Activated CD4-positive, alpha-beta T cell treated with anti-CD3 and anti-CD28 coated beads for 36 hours (primary cell): ENCODE measurements at places on chromosomes 12 and 14. TPM values are rescaled to one million over a fixed set of nuclear protein-coding genes. Genes with fewer than 3 reads are reported as not detected.

DNA sequence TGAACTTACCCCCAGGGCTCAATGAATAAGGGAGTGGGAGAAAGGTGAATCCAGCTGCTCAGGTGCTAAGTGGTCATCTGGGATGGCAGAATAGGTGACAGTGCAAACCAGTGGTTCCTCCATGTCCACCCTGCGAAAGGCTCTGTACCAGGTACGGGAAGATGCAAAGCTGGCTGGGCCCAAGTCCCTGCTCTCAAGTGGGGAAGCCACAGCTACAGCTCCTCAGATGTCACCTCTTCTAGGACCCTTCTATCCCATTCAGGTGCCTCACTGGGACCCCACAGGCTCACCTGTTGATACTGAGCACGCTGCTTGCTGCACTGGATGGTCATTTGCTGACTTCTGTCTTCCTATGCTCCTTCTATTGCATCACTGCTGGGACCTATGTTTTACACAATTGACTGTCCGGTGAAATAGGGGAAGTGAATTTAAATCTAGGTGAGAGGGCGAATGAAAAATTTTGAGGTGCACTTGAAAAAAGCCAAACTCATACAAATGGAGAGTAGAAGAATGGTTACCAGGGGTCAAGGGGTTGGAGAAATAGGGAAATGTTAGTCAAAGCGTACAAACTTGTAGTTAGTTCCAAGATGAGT lies 20.3 kb upstream of the PPP4R4 start:
- H3K27me3 ChIP-seq = peaks cover 6% of the 10 kb centered on the region
- DNase-seq = no peak
- H3K27ac ChIP-seq = no peak overlapping the region

GRCh38 chr14:100621806-100622205 lies 34.6 kb upstream of the BEGAIN start:
- H3K27ac ChIP-seq = no peak overlapping the region
- H3K27me3 ChIP-seq = peaks cover 4% of the 10 kb centered on the region
- no peak overlapping the region for H3K4me3 ChIP-seq
- peaks cover 19% of the 10 kb centered on the region for H3K4me1 ChIP-seq
- no peak for DNase-seq

GMPR2 gene
- total RNA-seq = 59.6 TPM

DNA sequence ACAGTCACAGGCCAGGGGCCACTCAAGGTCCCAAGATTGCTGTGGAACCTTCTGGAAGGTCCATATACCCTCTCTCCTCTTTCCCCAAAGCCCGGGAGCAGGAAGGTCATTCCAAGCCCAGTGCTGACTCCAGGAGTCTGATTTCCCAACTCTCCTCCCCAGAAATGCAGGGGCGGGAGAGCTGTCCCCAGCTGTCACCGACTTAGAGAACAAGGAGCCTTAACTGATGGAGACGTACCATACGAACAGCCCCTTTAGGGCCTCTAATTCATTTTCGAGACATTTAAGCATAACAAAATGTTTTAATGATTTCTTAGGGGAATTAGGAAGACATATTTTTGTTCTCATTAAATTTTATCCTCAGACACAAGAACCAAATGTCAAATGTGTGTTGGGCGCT lies 99.2 kb downstream of the PHETA1 start:
- no peak for DNase-seq
- H3K27ac ChIP-seq = no peak overlapping the region
- no peaks in the 10 kb centered on the region for H3K36me3 ChIP-seq
- H3K27me3 ChIP-seq = peaks cover 3% of the 10 kb centered on the region
- H3K4me1 ChIP-seq = no peaks in the 10 kb centered on the region

IL22 gene
- total RNA-seq = 1.6 TPM

- no peak for DNase-seq
- peaks cover 6% of the 10 kb centered on the region for H3K27me3 ChIP-seq
- no peaks in the 10 kb centered on the region for H3K4me1 ChIP-seq
- no peaks in the 10 kb centered on the region for H3K36me3 ChIP-seq
Observed at GRCh38 chr12:117803001-117803400, 165.8 kb downstream of the KSR2 start.

DNA sequence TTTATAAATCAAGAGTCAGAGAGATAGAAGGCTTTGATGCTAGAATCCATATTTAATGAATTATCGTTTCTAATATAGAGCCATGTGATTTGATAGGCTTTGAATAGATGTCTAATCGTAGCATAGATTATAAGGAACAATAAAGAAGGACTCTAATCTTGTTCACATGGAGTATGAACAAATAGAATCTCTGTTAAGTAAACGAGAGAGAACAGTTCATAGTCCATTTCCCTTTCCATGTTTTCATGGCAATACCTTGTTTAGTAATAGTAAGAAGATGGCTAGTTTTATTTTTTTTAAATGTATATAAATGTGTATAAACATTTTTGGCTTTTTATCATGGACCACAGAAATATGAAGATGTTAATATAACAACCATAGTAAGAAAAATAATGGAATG lies 32.3 kb upstream of the RAD51AP1 start:
- peaks cover 29% of the 10 kb centered on the region for H3K4me1 ChIP-seq
- H3K27ac ChIP-seq = peak overlapping the region; percentile 69

DNA sequence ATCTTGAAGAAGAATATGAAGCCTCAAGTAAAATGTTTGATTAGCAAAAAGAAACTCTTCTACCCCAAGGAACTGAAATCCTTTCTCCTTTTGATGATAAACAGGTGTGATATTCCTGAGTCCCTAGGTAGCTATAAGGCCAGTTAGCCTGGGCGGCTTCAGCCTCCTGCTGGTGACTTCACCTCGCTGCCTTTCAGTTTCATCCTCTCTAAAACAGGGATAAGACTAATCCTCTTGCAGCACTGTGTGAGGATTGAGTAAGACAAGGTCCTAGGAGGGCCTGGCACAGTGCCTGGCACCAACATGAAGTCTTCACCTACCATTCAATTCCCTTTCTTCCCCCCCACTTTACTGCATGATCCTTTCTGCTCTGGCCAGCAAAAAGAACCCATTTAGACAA lies 42.1 kb downstream of the CIT start:
- H3K27me3 ChIP-seq = no peaks in the 10 kb centered on the region
- no peak for DNase-seq
- no peak overlapping the region for H3K27ac ChIP-seq
- no peak overlapping the region for H3K4me3 ChIP-seq
- peaks cover 8% of the 10 kb centered on the region for H3K36me3 ChIP-seq

- H3K27me3 ChIP-seq = peaks cover 11% of the 10 kb centered on the region
- H3K4me1 ChIP-seq = peaks cover 14% of the 10 kb centered on the region
- no peak overlapping the region for H3K27ac ChIP-seq
Observed at GRCh38 chr12:75655315-75655806, 144.0 kb upstream of the KRR1 start.

GRCh38 chr14:37179896-37180502 lies 7.6 kb upstream of the SLC25A21 start:
- no peaks in the 10 kb centered on the region for H3K27me3 ChIP-seq
- no peak overlapping the region for H3K4me3 ChIP-seq
- H3K4me1 ChIP-seq = no peaks in the 10 kb centered on the region
- no peak overlapping the region for H3K27ac ChIP-seq

DNA sequence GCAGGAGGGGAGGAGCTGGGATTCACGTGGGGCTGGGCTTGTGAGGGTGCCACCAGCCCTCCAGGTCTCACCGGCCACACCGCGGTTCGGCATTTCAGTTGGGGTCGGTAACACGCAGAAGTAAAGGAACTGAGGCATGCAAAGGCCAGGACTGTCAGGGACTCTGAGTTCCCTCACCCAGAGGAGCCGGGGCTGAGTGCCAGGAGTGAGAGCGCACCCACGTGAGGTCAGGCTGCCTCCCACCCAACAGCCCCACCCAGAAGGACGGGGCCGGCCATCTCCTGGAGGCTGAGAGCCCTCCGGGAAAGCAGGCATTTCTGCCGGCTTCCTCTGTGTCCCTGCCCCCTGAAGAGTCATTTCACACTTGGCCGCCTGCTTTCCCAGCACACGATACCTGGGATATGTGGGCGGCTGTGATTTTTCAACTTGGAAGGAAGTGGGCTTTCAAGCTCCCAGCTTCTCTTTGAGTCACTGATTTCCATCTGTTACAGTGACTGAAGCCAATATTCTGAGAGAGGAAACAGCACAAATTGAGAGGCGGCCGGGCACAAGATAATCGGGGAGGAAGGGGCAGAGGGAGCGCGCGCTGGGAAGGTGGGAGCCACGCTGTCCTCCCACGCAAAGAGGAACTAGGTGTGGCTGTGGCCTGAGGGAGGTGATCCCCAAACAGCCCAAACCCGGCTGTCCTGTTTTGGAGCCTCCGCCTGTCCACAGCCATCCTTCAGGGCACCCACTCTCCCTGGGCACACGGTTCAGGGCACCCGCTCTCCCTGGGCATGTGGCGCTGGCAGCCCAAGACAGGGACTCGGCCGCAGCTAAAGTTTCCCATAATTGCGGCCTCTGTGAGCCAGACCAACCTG lies 19.0 kb downstream of the GALNT9 start:
- no peak for DNase-seq
- H3K4me3 ChIP-seq = no peak overlapping the region
- H3K27ac ChIP-seq = no peak overlapping the region
- H3K4me1 ChIP-seq = no peaks in the 10 kb centered on the region
- no peaks in the 10 kb centered on the region for H3K36me3 ChIP-seq

GRCh38 chr12:111822886-111823285 lies 19.1 kb upstream of the MAPKAPK5 start:
- H3K27me3 ChIP-seq = peaks cover 4% of the 10 kb centered on the region
- no peak for DNase-seq
- no peaks in the 10 kb centered on the region for H3K4me1 ChIP-seq
- no peak overlapping the region for H3K27ac ChIP-seq
- H3K4me3 ChIP-seq = no peak overlapping the region

FAM90A1 gene
- total RNA-seq = 0.32 TPM

DNA sequence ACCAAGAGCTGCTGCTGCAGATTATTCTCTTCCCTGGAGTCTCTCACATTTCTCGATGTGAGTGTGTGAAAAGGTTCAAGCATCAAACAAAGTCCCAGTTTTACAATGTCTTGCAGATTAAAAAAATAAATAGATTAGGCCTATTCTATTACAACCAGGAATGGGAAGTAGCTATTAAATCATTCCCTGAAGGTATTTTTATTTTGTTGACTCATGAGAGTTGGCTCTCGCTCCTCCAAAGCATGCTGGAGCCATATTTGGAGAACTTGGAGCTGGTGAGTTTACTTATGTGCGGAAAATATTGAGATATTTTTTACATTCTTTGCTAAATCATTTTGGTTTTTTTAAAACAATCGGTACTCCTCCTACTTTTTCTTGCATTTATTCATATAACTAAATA lies 572.3 kb downstream of the ETNK1 start:
- peaks cover 5% of the 10 kb centered on the region for H3K27me3 ChIP-seq
- H3K27ac ChIP-seq = no peak overlapping the region
- H3K4me3 ChIP-seq = no peak overlapping the region
- no peaks in the 10 kb centered on the region for H3K36me3 ChIP-seq
- no peak for DNase-seq

DNA sequence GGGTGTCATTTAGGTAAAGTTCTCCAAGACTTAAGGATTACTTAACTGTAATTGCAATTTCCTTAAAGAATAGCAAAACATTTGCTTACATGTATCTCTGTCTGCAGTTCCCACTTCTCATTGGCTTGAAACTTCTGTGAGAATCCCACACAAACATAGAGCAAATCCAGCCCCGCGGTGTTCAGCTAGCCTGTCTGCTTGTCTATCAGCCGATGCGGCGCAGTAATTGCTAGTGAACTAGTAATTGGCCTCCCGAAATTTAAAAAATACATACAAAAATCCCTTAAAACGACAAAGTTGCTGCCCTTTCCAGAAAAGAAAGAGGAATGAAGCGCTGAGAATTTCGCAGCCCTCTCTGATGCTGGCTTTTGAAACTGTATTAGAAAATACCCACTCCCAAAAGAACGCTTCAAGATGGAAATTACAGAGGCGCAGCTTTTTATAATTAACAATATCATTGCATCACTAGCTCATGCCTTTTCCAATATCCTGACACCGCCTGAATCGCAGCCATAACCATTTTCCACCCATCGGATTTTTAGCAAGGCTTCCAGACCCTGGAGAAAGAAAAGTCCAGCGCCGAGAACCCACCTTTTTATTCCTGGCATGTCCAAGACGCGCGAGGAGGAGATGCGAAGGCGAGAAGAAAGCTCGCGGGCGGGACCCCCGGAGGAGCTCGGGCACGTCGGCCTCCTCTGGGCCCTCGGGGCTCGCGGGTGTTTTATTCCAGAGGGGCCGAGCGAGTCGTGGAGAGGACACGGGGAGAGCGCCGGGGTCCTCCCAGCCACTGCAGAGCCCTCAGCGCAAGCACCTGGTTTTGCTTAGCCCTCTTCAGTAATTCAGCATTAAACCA lies 646 bp downstream of the FBLN5 start:
- no peaks in the 10 kb centered on the region for H3K36me3 ChIP-seq
- peak; percentile 16 for DNase-seq
- peak overlapping the region; percentile 70 for H3K4me3 ChIP-seq
- peaks cover 10% of the 10 kb centered on the region for H3K4me1 ChIP-seq
- peak overlapping the region; percentile 69 for H3K27ac ChIP-seq

ANKRD33 gene
- not detected for total RNA-seq

GRCh38 chr12:124804011-124804621 lies 59.5 kb downstream of the SCARB1 start:
- DNase-seq = no peak
- no peaks in the 10 kb centered on the region for H3K4me1 ChIP-seq
- no peak overlapping the region for H3K4me3 ChIP-seq
- H3K36me3 ChIP-seq = peaks cover 4% of the 10 kb centered on the region

OS9 gene
- total RNA-seq = 63.2 TPM

NPFF gene
- total RNA-seq = not detected

LAG3 gene
- total RNA-seq = 93.9 TPM

DNA sequence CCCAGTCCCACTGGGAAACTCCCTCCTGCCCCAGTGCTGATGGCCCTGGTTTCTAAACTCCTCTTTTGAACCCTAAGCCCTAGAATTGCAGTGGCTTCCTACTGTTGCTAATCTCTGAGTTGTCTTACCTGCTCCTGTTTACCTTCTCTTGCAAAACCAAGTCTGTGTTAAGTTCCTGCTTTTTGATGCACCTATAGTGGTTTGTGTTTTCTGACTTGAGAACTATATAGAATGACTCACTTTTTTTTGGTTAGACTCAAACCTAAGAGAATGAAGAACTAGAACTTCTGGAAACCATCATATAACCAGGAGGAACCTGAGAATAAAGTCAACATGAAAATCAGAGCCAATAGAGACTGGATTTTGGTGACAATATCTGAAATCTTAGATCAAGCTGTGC lies 5.5 kb upstream of the GAS2L3 start:
- H3K27ac ChIP-seq = no peak overlapping the region
- no peak for DNase-seq
- H3K36me3 ChIP-seq = no peaks in the 10 kb centered on the region
- no peak overlapping the region for H3K4me3 ChIP-seq
